ENCODE measurements at places on chromosomes 6 and 20.

DNA sequence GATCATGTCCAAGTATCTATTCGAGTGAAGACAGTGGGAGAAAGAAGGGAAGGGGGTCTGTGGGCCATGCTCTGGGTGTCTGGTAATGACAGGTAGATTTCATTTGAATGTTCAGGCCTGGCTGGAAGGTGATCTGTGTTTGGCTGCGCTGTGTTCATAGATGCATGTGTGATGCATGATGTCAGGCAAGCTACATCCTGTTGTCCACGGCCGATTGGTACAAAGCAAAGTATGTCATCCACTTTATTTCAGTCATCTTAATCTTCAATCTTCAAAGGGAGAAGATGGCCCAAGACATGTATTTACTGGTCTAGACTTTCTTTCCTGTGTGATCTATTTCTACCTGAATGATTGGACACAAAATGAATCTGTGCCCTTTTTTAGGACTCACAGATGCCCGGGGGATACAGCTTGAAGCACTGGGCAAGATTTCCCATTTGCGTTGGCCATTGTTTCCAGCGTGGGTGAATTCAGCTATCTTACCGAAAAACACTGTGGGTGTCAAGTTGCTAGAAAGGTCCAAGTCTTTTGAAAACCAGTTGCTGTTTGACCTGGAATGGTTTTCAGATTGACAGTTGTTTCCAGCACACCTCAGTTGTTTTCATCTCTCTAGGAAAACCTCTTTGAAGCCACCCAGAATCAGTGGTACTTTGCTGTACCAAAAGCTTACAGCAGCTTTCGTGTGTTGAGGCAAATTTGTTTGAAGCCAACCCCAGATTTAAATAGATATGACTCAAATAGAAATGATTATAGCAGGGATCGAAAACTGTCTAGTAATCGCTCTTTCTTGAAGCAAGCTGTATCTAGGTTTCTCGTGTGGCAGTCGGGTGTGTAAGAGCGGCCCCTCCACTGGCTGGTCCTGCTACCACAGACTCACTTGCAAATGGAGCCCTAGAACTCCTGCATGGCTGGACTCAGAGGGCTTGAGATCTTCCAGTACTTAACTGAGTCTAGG, 27.2 kb downstream of the DUSP22 start:
- no peak for DNase-seq

- no peak for DNase-seq
These were observed 56.4 kb upstream of the SLC22A1 start for GRCh38 chr6:160065200-160065599.

- DNase-seq, result no peak
These were observed 63.9 kb upstream of the MOCS1 start for GRCh38 chr6:39998126-39998525.

GRCh38 chr6:32658268-32658897, 8.1 kb downstream of the HLA-DQB1 start:
- DNase-seq, result no peak
